ENCODE measurements at places on chromosomes 2 and 18.

DNA sequence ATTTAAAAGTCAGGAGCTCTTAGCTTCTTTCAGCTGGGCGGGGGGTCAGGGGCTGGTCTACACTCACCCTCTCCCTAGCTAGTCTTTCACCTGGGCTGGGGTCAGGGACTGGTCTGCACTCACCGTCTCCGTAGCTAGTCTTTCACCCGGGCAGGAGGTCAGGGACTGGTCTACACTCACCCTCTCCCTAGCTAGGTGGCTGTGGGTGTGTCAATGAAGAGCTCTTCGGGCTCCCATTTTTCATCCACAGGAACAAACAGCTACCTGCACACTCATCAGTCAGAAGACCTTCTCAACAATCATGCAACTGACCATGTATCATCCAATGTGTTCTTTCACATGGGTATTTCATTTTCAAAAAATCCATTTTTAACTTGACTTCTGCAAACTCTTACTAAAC is 8.0 kb downstream of the CHST10 start:
- no peak for DNase-seq

GRCh38 chr2:26540306-26540705 is 62.4 kb upstream of the OTOF start:
- DNase-seq, result no peak

GRCh38 chr18:3667255-3668137 is 217.5 kb downstream of the TGIF1 start:
- no peak for DNase-seq

DNA sequence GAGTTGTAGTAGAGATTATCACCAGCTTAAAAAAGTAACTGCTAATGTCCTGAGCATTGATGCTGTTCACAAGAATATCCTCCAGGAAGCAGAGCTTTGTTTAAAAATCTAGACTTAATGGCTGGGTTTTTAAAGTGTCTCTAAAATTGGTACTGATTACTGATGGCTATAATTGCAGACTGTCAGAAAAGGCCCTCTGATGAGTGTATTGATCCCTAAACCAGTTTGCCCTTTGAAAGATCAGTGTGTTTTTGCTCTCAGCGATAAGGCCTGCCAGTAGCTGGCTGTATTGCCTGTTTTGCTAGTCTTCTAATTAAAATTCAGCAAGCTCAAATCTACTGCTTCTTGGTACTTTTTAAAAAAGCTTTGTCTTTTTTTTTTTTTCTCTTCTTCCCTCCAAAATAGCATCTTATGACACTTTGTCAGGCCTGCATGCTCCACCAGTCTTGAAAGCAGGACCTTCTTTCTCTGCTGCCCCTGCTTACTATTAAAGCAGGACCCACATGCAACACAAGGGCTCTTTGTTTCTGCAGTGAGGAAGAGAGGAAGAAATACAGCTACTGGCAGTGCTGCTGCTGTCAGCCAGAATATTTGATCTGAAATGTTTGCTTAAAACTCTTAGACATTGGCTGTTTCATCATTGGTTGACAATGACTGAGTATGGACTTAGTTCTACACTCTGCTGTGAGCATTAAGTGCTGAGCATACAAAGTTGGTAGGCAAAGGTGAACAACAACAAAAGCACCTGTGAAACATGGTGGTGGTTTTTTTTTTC is 1.8 kb downstream of the SEC11C start:
- DNase-seq, result no peak

DNA sequence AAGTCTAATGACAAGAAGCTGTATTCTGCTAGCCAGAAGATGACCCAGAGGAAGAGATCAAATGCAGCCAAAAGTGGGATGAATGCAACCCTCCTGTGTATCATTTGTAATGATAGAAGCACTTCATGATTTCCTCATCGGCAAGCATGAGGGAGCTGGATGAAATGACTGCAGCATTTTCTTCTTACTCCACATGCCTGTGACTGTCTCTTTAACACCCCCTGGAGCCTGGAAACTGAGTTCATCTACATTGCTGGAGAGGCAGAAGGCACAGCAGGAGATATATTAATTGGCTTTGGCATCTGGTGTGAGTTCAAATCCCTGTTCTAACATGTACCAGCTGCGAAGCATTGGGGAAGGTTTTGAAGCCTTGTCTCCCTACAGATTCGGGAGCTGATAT is 37.7 kb downstream of the ID2 start:
- DNase-seq, result no peak

DNA sequence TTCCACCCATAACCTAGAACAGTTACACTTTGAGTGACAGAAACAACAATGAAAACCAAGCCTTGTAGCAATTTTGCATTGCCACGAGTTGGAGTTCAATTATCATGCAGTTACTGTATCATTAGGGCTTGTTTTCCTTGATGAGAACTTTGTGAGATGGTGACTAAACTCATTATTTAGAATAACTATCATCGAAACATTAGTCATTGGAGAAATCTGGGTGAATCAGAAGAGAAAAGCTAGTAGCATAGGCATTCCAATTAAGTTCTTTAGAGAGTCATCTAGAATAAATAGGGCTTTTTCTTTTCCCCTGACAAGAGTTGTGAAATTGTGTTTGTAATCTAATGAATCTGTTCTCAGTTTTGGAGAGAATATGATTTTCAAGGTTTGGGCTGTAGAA is 122.8 kb upstream of the DOCK10 start:
- no peak for DNase-seq

DNA sequence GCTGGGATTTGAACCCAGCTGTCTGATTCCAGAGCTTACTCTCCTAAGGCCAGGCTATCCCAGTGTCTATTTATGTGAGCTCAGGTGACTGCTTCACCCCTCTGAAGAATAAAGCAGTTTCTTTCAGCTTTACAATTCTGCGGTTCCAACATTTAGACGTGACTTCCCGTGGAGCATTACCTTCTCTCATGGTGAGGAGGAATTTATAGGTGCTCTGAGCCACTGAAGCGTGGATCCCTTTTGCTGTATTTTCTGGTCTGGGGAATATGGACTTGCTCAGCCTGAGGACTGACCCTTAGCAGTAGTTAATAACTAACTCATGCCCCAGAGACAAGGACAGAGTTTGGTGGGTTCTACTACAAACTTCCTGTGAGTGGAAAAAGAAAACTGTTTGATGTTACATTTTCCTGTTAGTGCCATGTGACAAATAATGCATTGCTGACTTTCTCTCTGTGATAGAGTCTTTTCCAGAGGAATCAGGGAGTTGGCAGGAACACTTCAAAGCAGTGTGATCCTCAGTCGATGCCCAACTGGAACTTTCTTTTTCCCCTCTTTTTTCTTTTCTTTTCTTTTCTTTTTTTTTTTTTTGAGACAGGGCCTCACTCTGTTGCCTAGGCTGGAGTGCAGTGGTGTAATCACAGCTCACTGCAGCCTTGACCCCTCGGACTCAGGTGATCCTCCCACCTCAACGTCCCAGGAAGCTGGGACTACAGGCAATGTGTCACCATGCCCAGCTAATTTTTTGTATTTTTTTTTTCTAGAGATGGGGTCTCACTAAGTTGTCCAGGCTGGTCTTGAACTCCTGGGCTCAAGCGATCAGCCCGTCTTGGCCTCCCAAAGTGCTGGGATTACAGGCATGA is 21.9 kb downstream of the CASP10 start:
- DNase-seq, result no peak

- DNase-seq, result no peak
Observed at GRCh38 chr2:236617796-236618195, 48.2 kb downstream of the ACKR3 start.

DNA sequence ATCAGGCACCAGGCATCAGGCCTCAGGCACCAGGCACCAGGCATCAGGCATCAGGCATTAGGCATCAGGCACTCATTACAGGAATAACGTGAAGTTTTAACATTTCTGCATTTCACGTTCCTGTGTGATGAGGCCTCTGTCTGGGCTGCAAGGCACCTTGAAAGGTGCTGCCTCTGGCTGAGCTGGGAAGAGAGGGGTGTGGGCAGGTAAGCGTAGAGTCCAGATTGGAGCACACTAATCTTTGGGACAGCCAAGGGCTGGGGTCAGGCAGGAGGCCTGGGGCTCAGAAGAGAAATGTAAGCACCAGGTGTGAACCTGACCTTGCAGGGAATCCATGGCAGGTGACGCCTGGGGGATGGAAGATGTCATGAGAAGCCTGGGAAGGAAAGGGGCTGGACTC is 25.3 kb upstream of the SNTG2 start:
- DNase-seq, result no peak

GRCh38 chr2:177296040-177296439 is 31.5 kb upstream of the NFE2L2 start:
- DNase-seq, result no peak

- DNase-seq, result no peak
Observed at GRCh38 chr18:5456577-5457461, 87.0 kb downstream of the EPB41L3 start.

DNA sequence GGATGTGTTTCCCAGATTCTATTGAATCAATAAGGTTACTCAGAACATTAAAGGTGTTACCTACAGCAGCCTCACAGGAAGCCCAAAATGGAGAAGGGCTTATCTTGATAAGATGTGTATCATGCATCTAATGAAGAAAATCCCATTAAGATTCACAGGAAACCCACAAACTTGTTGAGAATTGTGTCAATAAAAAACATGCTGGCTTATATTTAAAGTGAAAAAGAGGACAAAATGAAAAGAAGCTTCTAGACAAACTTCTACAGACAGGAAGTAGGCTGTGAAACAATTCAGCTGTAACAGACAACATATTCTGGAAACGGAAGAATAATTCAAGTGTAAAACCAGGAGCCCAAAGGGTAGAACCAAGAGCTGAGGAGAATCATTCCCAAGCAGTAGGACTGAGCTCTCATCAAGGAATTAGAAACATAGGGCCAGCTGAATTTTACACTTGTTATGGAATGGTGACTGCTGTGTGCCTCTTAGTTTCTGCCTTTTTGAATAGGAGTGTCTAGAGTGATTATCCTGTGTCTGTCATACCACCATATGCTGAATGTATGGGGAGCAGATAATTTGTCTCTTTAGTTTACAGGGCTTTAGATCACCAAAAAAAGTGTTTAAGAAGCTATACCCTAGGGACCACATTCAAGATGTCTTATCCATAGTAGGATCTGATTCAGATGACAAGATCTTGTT is 9.6 kb downstream of the IMMT start:
- DNase-seq, result peak; percentile 2

GRCh38 chr2:63751901-63752300 is 89.8 kb upstream of the UGP2 start:
- no peak for DNase-seq

GRCh38 chr18:3054780-3055179 is 41.8 kb upstream of the LPIN2 start:
- DNase-seq, result no peak

GRCh38 chr2:10062931-10063365 is 17.3 kb downstream of the CYS1 start:
- no peak for DNase-seq

DNA sequence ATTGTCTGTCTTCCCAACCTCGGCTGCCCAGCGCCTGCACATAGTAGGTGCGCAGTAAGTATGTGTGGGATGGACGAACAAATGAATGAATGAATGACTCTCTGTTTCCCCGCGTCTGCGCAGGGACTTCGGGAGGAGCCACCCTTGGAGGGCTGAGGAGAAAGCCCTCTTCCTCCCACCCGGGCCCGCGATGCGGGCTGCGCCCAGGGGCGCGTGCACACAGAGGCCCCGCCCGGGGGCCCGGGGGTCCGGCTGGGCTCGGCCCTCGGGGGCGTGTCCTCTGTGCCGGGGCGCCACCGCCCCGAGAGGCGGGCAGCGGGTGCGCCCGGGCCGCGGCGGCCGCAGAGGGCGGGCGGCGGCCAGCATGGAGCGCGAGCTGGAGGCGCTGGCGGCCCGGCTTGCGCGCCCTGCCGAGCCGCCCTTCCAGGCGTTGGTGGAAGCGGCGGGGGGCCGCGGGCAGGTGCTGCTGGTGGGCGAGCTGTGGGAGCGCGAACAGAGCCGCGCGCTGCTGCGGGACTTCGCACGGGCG is at the start of gene C2orf72:
TSS of gene C2orf72 (plus strand) at position 322 of the 529 bp plus-strand sequence. CDS start at position 365, 43 bp downstream.
- no peak for DNase-seq

DNA sequence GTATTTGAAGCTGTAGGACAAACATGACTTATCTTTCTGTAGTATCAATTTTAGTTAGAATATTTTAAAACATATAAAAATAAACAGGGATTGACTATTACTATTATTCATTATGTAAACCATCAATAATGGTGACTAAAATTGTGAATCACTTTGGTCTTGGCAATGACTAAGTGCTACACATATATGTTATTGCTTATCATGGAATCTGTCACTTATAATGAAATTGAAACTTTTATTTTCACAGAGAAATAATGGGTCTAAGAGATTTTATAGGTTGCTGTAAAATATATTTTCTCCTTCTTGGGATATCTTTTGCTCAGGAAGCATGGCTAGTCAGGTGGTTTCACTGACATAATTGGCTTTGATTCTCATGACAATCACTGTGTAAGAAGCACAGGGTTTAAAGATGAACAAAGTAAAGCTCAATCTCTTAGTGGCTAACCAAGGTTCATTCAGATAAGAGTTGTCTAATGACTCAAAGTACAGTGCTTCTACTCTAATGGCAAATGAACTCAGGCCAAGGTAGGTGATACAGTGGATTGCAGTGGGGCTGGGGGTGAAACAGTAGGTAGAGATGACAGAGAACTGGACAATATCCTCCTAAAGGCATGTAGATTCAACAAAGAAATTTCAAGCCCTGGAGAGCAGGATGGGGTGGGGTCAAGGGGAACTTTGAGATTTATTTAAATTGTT is 98.6 kb upstream of the FANCL start:
- no peak for DNase-seq

GRCh38 chr2:201986463-201986735 is 47.3 kb upstream of the FZD7 start:
- no peak for DNase-seq

GRCh38 chr2:196380575-196380974 is 209.2 kb upstream of the STK17B start:
- DNase-seq, result no peak

- no peak for DNase-seq
Observed at GRCh38 chr18:45788861-45789260, 36.6 kb upstream of the SIGLEC15 start.

GRCh38 chr2:46796031-46796430 is 119.6 kb downstream of the MCFD2 start:
- DNase-seq, result no peak

GRCh38 chr2:22198381-22199283 is 1074.9 kb downstream of the TDRD15 start:
- DNase-seq, result no peak

GRCh38 chr18:55275039-55275901 is 312.7 kb downstream of the TCF4 start:
- no peak for DNase-seq

DNA sequence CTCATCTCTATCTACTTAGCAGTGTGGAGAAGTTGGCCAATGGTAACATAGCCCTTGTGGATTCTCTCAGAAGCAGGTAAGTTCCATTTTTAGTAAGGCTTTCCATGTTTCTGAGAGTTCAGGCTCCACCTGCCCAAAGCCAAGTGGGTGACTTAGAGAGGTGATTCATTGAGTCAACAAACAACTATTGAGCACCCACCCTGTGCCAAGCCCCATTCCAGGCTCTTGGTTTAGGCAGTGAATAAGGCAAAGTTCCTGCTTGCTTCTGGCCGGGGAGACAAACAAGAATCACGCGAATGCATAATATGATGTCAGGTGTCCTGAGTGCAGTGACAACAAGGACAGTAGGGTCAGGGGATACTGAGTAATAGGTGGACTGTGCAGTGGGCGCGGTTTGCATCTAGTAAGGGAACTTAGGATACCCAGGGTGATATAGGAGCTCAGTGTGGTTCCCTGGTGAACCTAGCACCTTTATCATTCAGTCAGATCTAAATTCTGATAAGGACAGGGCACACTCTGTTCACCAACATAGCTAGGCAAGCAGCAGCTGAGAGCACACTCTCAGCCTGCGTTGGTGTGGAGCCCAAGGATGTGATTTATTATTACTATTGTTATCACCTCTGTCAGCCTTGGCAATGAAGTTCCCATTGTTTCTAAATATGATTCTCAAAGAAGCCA is 31.7 kb upstream of the KCTD1 start:
- no peak for DNase-seq

GRCh38 chr2:215619022-215619958 is 183.4 kb upstream of the FN1 start:
- no peak for DNase-seq
